ENCODE measurements at places on chromosomes 5 and 9. TPM values are rescaled to one million over a fixed set of nuclear protein-coding genes. Genes with fewer than 3 reads are reported as not detected.

Gene ANKRD34B
- total RNA-seq, result not detected

DNA sequence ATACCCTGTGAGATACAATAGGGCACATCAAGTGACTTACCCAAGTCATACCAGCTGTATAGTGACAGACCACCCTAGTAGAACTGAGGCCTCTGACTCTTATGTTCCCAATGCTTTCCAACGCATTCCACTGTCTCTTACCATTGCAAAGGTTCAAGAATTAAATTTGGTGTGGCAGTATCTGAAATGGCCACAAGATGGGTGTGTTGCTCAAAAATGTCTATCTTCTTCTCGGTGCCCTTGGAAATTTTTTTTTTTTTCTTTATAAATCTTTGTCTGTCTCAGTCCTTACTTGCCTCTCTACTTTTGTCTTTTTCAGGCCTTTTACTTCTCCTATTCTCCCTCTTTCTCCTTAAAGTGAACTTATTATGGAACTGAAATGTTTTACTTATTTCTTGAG, 48.4 kb downstream of the GPR21 start:
- H3K36me3 ChIP-seq, result peaks cover 6% of the 10 kb centered on the region
- DNase-seq, result peak; percentile 63
- H3K4me1 ChIP-seq, result no peaks in the 10 kb centered on the region
- no peaks in the 10 kb centered on the region for H3K27me3 ChIP-seq

DNA sequence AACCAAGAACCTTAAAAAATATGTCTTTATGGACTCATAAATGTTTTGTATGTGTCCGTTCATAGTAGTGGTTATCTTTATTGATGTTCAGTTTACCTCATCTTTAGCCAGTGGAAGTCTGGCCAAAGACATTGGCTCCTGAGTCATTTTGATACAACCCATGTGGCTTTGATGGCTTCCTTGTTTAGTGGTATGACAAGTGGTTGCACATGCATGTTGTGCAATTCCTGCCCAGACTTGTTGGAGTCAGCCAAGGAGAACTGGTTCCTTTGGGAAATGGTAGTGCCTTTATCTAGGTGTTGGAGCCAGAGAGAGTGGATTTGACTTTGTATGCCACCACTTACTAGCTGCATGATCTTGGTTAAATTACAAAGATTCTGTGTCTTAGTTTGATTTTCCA, 94.3 kb downstream of the RPS23 start:
- peaks cover 3% of the 10 kb centered on the region for H3K4me1 ChIP-seq
- H3K27me3 ChIP-seq, result no peaks in the 10 kb centered on the region
- DNase-seq, result peak; percentile 67
- no peak overlapping the region for H3K27ac ChIP-seq
- no peaks in the 10 kb centered on the region for H3K36me3 ChIP-seq

DNA sequence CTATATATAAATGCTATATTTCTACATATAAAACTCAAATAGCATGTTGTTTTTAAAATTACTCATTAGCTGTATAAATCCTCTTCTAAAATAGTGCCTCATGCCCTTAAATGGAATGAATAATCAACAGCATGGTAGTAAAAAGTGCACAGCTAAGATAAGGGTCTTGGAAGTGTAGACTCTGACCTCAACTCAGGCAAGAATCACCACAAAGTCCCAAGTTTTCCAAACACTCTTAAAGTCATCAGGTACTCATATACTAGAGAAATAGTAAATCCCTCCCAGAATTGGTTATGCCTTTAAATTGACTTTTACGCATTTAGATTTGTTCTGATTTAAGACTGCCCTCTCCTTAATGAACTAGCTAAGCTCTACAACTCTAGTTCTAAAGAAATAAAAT, 113.8 kb downstream of the TMEM161B start:
- no peak overlapping the region for H3K4me3 ChIP-seq
- H3K4me1 ChIP-seq, result no peaks in the 10 kb centered on the region
- no peaks in the 10 kb centered on the region for H3K27me3 ChIP-seq
- DNase-seq, result no peak
- no peak overlapping the region for H3K27ac ChIP-seq

GRCh38 chr5:95921501-95921900, 40.1 kb downstream of the ELL2 start:
- H3K36me3 ChIP-seq, result peaks cover 78% of the 10 kb centered on the region
- H3K4me3 ChIP-seq, result no peak overlapping the region
- no peak for DNase-seq
- no peaks in the 10 kb centered on the region for H3K27me3 ChIP-seq
- peaks cover 70% of the 10 kb centered on the region for H3K4me1 ChIP-seq

DNA sequence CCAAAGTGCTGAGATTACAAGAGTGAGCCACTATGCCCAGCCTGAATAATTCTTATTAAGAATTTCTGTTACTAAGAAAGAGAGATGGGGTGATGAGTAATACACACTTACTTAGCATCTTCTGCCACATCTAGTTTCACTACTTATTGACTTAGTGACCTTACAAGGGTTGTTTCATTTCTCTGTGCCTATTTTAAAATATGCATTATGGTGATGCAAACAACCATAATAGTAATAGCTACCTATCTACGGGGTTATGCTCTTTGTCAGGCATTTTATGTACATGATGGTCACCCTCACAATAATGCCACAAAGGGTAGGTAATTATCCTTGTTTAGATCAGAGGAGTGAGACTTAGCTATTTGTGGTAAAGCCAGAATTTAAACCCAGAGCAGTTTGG, 499.0 kb upstream of the SGCD start:
- no peaks in the 10 kb centered on the region for H3K36me3 ChIP-seq
- H3K4me1 ChIP-seq, result no peaks in the 10 kb centered on the region
- no peak for DNase-seq
- H3K27ac ChIP-seq, result no peak overlapping the region
- no peak overlapping the region for H3K4me3 ChIP-seq

DNA sequence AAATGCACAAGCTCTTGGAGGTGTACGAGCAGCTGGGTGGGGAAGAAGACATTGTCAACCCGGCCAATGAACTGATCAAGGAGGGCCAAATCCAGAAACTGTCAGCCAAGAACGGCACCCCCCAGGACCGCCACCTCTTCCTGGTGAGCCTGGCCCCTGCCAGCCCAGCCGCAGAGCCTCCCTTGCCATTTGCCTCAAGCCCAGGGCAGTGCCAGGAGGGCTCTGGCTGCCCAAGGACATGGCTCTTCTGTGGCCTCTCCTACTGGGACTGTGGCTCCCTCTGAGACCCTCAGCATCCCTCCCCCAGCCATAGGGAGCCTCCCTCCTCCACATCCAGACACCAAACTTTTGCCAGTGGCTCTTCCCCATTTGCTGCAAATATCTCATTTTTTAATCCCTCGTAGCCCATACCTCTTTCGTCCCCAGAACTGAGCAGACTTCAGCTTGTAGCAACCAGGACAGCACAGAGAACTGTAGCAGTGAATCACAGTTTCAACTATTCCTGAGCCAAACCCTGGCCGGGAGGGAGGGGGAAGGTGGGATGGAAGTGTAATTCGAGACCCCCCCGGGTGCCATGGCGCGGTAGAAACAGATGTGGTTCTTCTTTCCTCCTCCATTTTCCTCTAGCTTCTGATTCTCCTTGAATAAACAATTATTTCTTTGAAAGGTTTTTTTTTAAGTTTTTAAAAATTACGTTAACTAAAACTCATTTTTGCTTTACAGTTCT, 44.5 kb upstream of the SUSD3 start:
- no peaks in the 10 kb centered on the region for H3K4me1 ChIP-seq
- no peak overlapping the region for H3K27ac ChIP-seq
- H3K36me3 ChIP-seq, result no peaks in the 10 kb centered on the region
- no peaks in the 10 kb centered on the region for H3K27me3 ChIP-seq

GRCh38 chr9:20865347-20865746, 166.1 kb downstream of the HACD4 start:
- H3K4me1 ChIP-seq, result no peaks in the 10 kb centered on the region
- no peak overlapping the region for H3K27ac ChIP-seq
- H3K4me3 ChIP-seq, result no peak overlapping the region

- H3K36me3 ChIP-seq, result no peaks in the 10 kb centered on the region
- peak; percentile 20 for DNase-seq
- peaks cover 8% of the 10 kb centered on the region for H3K4me1 ChIP-seq
- H3K27me3 ChIP-seq, result no peaks in the 10 kb centered on the region
Observed at GRCh38 chr5:141850786-141851185, 27.4 kb downstream of the PCDH1 start.

GRCh38 chr9:127710204-127710783, 3.5 kb downstream of the CFAP157 start:
- H3K27me3 ChIP-seq, result no peaks in the 10 kb centered on the region
- no peak overlapping the region for H3K27ac ChIP-seq
- H3K36me3 ChIP-seq, result no peaks in the 10 kb centered on the region
- peaks cover 4% of the 10 kb centered on the region for H3K4me1 ChIP-seq
- H3K4me3 ChIP-seq, result no peak overlapping the region

Gene BASP1
- total RNA-seq, result 121 TPM

DNA sequence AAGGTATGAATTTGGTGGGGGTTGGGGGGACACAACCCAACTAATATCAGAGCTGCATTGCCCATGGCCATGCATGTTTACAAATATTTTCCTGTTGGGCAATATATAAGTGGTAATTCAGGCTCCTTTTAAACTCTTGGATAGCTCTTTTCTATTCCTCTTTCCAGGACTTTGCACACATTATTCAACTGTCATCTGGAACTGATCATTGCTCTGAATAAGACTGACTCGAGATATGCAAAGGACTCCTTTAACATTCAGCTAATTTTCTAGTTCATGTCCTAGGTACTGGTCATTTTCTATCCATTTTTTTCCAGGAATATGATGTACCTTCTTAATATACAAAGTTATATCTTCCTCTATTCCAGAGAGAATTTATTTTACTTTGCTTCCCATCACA, 89.5 kb upstream of the STK32A start:
- no peak overlapping the region for H3K4me3 ChIP-seq
- no peaks in the 10 kb centered on the region for H3K27me3 ChIP-seq
- no peaks in the 10 kb centered on the region for H3K4me1 ChIP-seq
- H3K27ac ChIP-seq, result no peak overlapping the region
- H3K36me3 ChIP-seq, result no peaks in the 10 kb centered on the region

DNA sequence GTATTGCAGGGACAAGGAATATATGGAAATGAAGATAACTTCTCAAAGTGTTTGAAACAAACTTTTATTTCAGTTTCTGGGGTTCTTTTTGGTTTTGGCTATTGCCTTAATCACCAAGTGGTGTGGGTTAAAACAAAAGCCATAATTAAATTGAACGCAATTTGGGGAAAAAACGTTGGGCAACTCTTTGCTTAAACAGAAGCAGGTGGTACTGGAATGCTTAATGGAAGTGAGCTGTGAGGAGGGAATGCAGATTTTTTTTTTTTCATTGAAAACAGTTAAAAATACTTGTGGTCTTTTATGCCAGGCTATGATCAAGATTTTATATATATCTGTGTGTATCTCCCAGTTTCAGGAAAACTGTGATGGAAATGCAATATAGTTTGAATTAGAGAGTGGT, 195.7 kb upstream of the TUT7 start:
- H3K4me3 ChIP-seq, result peak overlapping the region; percentile 32
- H3K27me3 ChIP-seq, result no peaks in the 10 kb centered on the region
- H3K27ac ChIP-seq, result peak overlapping the region; percentile 83
- DNase-seq, result peak; percentile 76

DNA sequence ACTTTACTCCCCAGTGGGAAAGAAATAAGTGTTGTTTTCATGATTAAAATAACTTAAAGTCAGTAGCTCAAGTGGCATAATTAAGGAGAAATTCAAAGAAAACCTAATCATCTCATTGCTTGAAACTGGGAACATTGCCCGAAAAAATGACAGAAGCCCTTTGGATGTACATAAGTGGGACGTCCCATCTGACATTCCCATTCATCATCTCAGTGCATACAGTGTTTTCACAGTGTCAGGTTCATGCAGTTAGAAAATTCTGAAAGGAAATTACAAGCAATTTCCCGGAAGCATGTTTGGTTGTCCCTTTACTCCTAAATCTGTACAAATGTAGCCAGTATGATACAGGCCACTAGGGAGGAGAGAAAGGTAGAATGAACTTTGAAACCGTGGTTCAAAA, 95.6 kb downstream of the ADAMTS16 start:
- no peaks in the 10 kb centered on the region for H3K27me3 ChIP-seq
- no peaks in the 10 kb centered on the region for H3K4me1 ChIP-seq
- H3K4me3 ChIP-seq, result no peak overlapping the region

Gene FSTL4
- not detected for total RNA-seq

- peaks cover 11% of the 10 kb centered on the region for H3K4me1 ChIP-seq
- DNase-seq, result peak; percentile 65
- H3K4me3 ChIP-seq, result no peak overlapping the region
- H3K27ac ChIP-seq, result no peak overlapping the region
Observed at GRCh38 chr5:38426490-38426889, 130.0 kb downstream of the LIFR start.

DNA sequence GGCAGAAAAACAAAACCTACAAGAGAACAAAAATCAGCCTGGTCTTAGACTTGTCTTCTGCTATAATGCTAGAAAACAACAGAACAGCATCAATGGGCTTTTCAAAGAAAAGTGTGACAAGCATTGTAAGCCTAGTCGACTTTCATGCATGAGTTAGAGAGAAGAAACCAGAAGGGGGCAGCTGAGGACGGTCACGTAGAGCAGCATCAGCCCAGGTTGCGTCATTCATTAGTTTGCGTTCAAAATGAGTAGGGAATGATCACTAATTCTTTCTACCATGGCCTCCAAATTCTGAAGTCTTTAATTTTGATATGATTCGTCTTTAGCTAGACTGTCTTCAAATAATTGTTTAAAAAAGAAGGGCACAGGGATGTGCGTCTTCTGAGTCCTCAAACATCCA, 4.7 kb upstream of the ISCA1 start:
- peaks cover 12% of the 10 kb centered on the region for H3K36me3 ChIP-seq
- H3K27me3 ChIP-seq, result no peaks in the 10 kb centered on the region
- no peak overlapping the region for H3K27ac ChIP-seq
- peak; percentile 63 for DNase-seq

- no peaks in the 10 kb centered on the region for H3K4me1 ChIP-seq
- no peak for DNase-seq
- H3K27me3 ChIP-seq, result no peaks in the 10 kb centered on the region
- no peaks in the 10 kb centered on the region for H3K36me3 ChIP-seq
- no peak overlapping the region for H3K27ac ChIP-seq
Observed at GRCh38 chr5:13581914-13582313, 362.6 kb downstream of the DNAH5 start.

DNA sequence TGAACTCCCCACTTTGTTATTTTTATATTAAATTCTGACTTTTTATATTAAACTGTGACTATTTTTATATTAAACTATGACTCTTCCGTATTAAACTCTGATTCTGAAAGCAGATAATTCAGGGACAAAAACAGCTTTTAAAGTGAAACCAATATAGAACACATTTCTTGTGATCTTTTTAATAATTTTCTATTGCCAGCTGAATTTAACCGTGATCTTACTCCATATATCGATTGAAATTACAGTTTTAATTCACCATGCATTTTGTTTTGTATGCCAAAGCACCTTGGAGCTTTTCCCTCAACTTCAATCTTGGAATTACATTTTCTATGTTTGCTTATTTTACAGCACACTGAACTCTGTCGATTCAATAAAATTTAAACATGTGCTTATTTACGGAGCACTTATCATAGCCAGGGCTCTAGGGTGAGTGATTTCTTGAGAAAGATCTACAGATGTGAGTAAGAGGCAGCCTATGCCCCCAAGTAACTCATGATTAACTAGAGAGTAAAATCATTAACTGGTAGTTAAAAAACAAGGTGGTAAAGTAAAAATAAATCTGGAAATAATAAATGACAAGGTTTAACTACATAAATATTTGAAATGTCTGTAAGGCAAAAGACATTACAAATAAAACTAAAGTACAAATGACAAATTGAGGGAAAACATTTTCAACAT, 72.9 kb upstream of the ALDH1B1 start:
- DNase-seq, result no peak
- H3K27ac ChIP-seq, result no peak overlapping the region
- H3K4me3 ChIP-seq, result peak overlapping the region; percentile 41

- no peaks in the 10 kb centered on the region for H3K36me3 ChIP-seq
- H3K4me1 ChIP-seq, result no peaks in the 10 kb centered on the region
- no peak overlapping the region for H3K27ac ChIP-seq
- peaks cover 22% of the 10 kb centered on the region for H3K27me3 ChIP-seq
Observed at GRCh38 chr9:133704711-133705181, 33.4 kb downstream of the SARDH start.
